ENCODE measurements at places on chromosomes 7 and 10.
A peak's percentile ranks its signal among the peaks of the same experiment; 100 is the strongest.

DNA sequence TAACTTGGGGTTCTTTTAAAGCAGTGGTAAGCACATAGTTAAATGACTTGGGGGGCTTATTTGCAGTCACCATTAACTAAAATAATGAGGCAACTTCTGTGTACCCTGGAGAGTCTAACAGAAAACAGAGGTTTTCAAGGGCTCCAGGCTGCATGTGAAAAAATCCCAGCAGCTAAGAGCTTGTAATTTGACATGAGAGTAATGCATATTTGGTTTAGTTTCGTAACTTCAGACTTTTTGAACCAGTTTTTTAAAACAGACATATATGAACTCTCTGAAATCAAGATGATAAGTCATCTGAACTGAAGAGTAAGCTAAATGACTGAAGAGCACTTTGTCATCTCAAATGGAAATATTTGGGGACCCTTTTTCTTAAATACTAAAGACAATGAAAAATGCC, 40.2 kb upstream of the IFRD1 start:
- no peak for DNase-seq

DNA sequence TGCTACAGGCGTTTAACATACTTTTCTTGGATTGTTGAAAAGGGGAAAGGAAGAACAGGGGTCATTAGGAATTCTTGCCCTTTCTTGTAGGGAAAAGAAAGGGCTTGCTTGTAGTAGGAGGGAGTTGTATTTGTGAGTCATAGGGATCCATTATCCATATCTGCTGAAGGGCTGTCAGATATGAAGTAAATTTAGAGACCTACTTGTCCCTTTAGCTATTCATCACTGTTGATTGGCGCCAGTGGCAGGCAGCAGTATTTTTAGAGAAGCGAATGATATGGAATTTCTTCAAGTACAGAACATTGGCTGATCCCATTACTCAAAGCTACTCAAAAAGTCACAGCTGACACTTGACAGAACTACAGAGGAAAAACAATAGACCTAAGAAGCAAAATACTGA, 97.7 kb downstream of the CELF2 start:
- DNase-seq = no peak

GRCh38 chr10:5219262-5219661, 22.6 kb downstream of the AKR1C4 start:
- no peak for DNase-seq

DNA sequence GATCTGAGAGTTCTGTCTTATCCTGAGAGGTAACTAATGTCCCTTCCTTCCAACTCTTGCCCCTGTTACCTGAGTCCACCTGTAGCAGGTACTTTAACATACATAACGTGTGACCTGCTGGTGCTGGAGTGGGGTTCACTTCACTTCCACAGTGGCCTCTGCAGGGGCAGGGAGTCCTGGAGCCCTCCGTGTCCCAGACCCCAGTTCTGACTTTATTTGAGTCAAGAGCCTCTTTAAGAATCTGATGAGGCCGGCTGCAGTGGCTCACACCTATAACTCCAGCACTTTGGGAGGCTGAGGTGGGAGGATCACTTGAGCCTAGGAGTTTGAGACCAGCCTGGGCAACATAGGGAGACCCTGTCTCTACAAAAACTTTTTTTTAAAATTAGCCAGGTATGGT, 117.0 kb upstream of the RET start:
- DNase-seq = no peak

DNA sequence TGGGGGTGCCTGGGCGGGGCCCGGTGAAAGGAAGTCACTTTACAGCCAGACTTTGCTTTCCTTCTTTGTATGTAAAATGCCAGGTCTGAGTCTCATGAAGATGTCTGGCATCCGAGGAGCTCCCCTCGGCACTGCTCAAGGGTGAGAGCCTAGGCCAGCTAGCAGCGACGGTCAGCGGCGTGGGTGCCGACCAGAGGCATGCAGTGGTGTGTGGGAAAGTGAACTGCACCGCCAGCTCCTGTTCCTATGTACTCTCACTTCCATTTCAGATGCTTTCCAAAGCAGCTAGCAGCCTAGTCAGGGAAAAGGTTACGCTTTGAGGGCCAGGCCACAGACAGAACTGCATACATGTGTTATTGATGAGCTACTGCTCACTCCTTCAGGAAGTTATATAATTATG, 172.8 kb downstream of the ZMYND11 start:
- no peak for DNase-seq

DNA sequence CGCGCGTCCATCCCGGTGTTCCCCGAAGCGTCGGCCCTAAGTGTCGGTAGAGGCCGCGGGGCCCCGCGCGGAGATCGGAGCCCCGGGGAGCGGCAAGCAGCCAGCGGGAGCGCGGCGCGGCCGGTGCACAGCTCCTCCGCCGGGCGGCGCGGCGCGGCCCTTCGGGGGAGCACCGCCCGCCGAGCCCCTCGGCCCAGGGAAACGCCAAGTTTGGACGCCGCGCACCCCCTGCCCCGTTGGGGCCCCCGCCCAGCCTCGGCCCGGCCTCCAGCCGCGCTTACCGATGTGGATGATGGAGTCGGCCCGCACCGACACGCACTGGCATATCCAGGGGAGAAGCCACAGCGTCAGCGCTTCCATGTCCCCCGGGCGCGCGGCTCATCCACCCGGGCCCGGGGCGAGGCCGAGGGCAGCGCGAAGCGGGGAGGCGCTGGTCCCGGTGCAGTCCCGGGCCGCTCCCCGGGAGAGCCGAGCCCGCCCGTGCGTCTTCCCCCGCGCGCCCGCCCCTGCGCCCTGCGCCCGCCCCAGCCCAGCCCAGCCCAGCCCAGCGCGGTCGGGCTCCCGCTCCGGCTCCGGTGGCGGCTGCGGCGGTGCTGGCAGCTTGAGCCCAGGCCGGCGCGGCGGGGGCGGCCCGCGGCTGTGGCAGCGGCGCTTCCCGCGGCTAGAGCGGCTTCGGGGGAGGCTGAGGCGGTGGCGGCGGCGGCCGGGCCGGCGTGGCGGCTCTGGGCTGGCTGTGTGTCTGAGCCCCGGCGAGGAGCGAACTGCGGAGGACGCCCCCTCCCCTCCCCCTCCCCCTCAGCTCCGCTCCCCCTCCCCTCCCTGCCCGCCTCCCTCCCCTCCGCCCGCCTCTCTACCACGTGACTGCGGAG, at the start of gene GRID1:
Gene GRID1 (minus strand): TSS at position 763 of the 869 bp plus-strand sequence.
- peak; percentile 50 for DNase-seq

DNA sequence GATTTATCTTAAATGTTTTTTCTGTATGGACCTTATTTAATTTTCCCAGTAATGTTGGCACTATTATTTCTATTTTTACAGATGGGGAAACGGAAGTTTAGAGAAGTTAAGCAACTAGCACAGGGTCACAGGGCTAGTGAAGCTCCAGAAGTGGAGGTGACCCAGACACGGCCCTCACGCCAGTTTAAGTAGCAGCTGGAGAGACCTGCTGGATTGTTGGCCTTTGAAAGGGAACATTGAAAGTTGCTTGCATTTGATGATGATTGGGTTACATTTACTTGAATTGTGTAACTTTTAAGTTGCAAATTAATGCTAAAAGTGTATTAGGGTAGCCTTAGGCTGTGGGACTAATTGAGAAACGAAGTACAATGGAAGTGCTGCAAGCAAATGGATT, 25.6 kb downstream of the CDK14 start:
- DNase-seq = no peak

DNA sequence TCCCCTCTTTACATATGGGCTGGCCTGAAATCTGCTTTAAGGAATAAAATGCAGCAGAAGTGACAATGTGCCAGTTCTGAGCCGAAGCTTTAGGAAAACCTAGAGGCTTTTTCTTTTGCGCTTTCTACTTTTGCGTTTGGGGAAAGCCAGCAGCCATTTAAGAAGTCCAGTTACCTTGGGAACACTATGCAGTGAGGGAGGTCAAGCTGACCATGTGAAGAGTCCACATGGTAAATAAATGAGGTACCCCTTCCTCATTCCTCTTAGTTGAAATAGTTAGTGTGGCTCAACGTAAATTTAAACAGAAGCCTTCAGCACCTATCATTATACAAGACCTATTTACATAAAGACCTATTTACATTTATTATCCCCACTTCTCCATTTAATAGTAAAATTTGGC, 78.5 kb downstream of the TFPI2 start:
- no peak for DNase-seq

- DNase-seq = no peak
These were observed 605 bp downstream of the SUFU start for GRCh38 chr10:102504179-102504975.

DNA sequence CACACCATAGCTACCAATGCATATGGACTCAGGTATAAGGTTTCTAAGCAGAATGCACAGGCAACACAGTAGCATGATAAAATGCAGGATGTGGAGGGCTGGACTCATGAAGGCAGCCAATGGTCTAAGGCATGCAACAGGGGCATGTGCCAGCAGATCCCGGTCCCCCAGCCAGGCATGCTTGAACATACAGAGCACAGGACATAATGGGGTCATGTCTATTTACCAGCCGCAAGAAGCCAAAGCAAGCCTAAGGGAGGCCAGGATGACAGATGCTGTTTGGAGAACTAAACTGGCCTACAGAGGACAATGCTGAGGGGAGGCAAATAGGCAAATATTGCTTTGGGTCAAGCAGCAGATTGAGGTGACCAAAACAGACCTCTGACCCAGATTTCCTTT, 60.0 kb upstream of the PDLIM1 start:
- no peak for DNase-seq

GRCh38 chr10:91875156-91875555, 34.1 kb downstream of the FGFBP3 start:
- no peak for DNase-seq

All from Caki2 (cell line).